ENCODE measurements at places on chromosomes 6 and 20.

GRCh38 chr6:117619178-117619577 lies 16.9 kb upstream of the GOPC start:
- no peak for DNase-seq

GRCh38 chr20:22688485-22688884 lies 104.1 kb upstream of the FOXA2 start:
- DNase-seq, result no peak

- DNase-seq, result no peak
Observed at GRCh38 chr20:41991412-41991811, 373.2 kb upstream of the CHD6 start.

DNA sequence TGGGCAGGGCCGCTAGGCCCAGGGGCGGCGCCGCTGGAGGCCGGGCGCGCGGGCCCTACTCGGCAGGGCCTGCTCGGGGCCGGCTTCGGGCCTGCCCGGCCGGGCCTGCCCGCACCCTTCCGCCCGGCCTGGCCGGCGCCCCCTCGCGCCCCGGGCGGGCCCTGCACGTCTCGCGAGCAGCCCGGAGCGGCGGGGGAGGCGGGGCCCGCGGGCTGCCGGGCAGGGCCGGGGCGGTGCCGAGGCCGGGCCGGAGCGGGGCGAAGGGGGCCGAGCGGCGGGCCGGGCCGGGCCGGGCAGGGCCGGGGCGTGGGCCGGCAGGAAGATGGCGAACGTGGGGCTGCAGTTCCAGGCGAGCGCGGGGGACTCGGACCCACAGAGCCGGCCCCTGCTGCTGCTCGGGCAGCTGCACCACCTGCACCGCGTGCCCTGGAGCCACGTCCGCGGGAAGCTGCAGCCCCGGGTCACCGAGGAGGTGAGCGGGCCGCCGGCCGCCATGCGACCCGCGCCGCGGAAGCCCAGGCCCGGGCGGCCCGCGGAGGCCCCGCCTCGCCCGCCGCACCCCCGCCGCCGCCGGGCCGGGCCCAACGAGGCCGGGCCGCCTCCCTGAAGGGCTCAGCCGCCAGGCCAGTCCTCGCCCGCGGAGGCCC lies at the start of gene NPEPL1:
NPEPL1 (plus strand) TSS at position 222 of the 647 bp plus-strand sequence; CDS start at position 323, 101 bp downstream.
- DNase-seq, result no peak

DNA sequence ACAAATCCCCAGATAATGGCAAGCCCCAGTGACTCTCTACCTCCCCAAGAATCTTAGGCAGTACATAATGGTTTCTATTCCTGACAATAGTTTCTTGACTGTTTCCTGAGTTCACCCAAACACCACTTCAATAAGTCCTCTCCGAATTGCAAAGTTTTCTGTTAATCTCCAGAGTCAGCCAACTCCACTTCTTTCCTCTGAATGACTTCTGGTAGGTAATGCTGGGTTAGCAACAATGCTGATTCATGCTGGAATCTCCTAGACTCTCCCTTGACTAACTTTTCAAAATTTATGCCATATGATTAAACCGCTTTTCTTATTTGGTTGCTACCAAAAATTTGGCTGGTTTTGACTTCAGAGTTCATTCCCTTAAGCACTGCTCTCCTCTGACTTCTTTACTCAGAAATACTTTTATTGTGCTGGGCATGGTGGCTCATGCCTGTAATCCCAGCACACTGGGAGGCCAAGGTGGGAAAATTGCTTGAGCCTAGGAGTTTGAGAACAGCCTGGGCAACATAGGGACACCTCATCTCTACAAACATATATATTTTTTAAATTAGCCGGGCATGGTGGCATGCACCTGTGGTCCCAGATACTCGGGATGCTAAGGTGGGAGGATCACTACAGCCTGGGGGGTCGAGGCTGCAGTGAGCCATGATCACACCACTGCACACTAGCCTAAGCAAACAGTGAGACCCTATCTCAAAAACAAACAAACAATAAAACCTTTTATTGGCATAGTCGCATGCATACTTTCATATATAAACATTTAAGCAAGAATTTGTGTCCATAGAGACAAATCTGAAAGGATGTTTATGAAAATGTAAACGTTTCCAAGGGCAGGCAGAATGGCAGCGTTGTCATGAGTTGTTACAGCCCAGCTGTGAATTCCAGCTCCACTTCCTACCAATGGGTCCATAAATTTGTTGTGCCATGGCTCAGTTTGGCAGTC lies 249.3 kb upstream of the PLN start:
- DNase-seq, result peak; percentile 22

DNA sequence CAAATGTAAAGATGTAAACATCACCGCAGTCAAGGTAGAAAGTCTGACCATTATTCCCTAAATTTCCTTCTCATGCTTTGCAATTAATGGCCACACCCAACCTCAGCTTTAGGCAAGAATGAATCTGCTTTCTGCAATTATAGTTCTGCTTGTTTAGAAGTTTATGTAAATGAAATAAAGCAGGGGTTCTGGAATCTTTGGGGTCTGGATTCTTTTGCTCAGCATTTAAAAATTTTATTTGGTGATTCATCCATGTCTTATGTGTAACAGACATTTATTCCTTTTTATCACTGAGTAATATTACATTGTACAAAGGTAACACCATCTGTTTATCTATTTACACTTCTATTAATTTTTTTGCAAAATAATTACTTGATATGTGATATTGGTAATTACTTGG lies 613.6 kb downstream of the UTRN start:
- no peak for DNase-seq

DNA sequence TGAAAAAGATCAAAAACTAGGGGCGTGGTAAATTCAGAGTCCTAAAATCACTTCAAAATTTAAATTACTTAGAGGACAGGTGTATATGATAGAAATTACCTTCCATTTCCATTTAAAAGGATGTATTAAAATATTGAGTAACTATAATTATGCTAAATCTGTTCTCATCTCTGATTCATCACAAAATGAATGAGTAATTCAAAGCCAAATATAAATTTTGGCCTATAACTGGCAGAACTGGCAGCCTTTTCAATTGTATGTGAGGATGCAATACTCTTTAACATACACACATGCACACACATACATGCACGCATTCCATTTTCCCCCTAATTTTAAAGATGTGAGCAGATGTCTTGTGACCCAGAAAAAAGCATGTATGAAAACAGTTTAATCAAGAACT lies 194.6 kb downstream of the EPM2A start:
- no peak for DNase-seq

DNA sequence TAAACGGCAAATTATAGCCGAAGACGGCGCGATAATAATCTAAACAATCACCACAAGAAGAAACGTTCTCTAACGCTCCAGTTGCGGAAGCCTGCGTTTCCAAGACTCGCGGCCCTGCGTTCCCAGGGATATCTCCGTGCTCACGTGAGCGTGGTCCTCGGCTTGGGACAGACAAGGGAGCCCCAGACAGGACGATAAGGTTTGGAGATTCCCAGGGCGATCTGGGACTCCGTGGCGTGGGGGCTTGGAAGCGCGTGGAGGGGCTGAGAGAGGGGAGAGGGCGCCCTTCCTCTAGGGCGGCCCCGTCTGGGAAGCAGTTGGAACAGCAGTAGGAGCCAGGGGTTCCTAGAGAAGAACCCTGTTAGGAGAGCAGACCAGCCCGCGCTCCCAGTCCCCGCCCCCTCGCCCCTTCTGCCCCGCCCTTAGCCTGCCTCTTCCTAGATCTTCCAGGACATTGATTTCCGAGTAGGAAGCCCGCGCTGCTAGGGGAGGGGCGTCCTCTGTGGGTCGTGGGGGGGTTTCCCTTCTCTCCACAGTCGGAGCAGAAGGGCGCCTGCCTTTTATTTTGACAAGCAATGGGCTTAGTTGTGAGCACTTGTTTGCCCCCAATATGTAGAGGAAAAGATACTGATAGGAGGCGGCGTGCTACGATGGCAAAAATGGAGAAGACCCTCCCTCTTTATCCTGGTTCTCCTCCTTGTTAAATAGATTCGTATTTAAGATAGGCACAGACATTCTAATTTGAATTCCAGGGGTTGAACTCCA lies 10.6 kb downstream of the NRN1 start:
- no peak for DNase-seq

DNA sequence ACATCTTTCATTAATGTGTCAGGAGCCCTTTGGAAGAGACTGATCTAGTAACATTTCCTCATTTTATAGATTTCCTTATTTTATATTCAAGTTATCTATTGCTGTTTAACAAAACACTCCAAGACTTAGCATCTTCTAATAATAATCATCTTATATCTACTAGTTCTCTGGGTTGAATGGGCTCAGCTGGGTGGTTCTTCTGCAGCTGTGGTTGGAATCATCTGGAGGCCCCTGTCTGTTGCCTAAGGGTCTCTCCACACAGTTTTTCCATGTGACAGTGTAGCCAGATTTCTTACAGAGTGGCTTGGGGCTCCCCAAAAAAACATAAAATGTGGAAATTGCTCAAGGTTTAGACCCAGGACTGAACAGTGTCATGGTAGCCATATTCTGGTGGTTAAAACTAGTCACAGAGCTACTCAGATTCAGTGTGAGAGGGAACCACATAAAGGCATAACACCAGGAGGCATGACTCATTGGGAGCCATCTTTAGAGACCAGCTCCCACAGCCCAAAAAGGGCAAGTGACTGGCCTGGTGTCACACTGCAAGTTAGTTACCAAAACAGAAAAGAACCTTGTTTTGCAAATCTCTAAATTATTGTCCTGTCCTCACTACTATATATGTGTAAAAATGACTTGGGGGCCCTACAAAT lies 11.5 kb downstream of the SLC2A10 start:
- DNase-seq, result no peak

DNA sequence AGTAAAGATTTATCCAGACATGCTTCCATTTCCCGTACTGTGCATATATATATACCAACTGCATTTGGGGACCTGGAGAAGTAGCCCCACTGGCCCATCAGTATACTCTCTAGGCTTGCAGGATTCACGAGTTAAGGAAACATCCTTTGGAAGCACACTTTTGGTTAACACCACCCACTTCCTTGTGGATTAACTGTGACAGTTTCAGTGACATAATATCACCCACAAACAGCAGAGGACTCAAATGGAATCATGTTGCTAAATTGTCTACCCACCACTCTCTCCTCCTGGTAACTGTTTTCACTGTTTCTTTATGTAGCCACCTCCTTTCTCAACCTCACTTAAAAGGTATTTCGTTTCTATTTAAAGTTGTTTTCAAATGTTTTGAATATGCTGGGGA lies 55.0 kb downstream of the PROKR2 start:
- no peak for DNase-seq

DNA sequence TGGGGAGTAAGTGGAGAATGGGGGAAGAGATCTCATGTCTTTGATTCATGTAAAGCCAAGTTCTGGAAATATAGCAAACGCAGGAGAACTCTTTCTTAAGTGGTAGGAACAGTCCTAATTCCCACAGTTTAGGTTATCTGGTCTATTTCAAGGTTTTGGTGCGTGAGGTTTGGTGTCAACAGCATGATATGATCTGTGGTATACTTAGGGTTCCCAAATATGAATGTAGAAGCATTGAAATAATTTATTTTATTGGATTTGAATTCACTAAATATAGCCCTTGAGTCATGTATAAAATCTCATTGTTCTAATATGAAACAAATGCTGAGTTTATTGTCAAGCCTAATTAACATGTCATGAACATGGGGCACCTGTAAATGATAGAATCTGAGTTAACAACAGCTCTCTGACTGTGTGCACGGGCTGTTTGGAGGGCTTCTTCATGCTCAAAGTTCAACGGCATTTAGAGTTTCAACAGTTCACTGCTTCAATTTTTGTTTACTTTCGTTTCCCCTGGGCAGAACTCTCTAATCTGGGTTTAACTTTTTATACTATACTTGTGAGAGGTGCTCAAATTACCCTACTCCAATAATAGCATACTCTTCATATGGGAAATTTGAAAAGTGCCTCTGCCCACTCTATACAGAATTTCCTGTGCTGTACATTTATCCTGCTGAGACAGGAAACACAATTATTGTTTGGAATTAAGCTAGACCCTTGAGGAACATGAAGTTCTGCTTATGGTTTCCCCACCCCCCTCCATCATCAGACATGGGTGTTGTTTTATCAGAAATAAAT lies 236.3 kb upstream of the ZNF217 start:
- peak; percentile 42 for DNase-seq

DNA sequence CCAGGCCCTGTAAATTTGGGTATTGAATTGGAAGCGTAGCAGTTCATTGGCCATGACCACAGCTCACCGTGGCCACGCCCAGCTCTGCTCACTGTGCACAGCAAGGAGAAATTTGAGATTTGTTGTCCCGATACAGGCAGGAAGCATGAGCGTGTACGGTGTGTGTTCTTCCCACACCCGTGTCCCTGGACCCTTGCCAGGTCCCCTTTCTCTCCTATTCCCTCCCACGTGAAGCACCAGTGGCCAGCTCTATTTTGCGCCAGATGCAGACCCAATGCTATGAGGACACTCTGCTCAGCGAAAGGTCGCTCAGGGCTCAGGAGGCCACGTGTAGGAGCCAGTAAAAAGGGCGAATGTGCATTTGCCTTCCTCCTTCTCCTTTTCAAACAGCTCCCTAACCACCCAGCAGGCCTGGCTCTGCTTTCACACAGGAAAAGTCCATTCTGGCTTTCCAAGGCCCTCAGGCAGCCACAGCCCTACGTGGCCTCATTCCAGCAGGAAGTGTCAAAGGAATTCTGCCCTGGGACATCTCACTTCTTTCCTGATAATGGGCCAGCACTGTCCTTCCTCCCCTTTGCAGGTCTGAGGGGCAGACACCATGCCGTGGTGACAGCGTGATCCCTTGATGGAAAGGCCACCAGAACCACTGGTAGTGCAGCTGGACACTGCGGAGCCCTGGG lies 499.2 kb upstream of the CDH4 start:
- DNase-seq, result peak; percentile 27

GRCh38 chr6:137724018-137724403 lies 143.0 kb upstream of the TNFAIP3 start:
- DNase-seq, result no peak

GRCh38 chr6:38154731-38155130 lies 335.2 kb downstream of the ZFAND3 start:
- DNase-seq, result no peak

DNA sequence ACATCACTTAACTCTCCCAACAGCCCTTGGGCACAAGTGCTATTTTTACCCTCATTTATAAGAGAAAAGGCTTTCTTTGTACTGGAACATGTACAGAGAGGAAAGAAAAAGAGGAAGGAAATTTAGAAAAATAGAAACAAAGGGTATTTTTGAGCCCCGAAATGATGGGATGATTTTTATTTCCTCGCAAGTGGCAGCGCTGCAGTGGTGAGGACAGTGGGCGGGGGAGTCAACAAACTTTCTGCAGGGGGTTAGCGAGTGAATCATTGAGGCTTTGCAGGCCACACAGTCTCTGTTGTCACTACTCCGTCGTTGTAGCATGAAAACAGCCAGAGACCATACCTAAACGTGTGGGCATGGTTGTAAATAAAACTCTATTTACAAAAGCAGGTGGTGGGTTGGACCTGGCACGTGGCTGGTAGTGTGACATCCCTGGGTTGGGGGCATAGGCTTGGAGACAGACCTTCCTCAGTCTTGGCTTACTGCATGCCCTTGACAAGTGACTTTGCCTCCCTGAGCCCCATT lies 25.5 kb upstream of the OCSTAMP start:
- DNase-seq, result no peak
